Endothelial cell of coronary artery (primary cell): ENCODE measurements at places on chromosomes 16 and 17. TPM values are rescaled to one million over a fixed set of nuclear protein-coding genes. Genes with fewer than 3 reads are reported as not detected.

Gene PLLP
- 2.8 and 7.4 TPM in 2 replicates for total RNA-seq

Gene KRT20
- not detected in 2 replicates for total RNA-seq

Gene MYH4
- not detected in 2 replicates for total RNA-seq

Gene ANKRD40CL
- total RNA-seq, result not detected in 2 replicates

Gene ZFP1
- 7.9 and 9.5 TPM in 2 replicates for total RNA-seq

Gene CLEC18C
- total RNA-seq, result 0.19 TPM in 1 of 2 replicates, not detected in the other

Gene KLHL10
- 0.18 TPM in 1 of 2 replicates, not detected in the other for total RNA-seq

Gene RPL38
- total RNA-seq, result 4,063 and 5,203 TPM in 2 replicates

Gene C16orf46
- total RNA-seq, result 0.18 and 0.47 TPM in 2 replicates

Gene KCNH6
- not detected in 2 replicates for total RNA-seq

Gene IRX6
- not detected in 2 replicates for total RNA-seq

Gene ACSM5
- not detected in 2 replicates for total RNA-seq

Gene NSMCE1
- 50.3 and 82.5 TPM in 2 replicates for total RNA-seq

Gene DNAI2
- not detected in 2 replicates for total RNA-seq

Gene SOX8
- 0.28 and 0.45 TPM in 2 replicates for total RNA-seq

Gene FBXW10
- total RNA-seq, result under 0.01 TPM in 1 of 2 replicates, not detected in the other

Gene ARSG
- total RNA-seq, result 1.1 and 1.5 TPM in 2 replicates

Gene TMEM235
- total RNA-seq, result 0.09 and 0.28 TPM in 2 replicates

Gene CRISPLD2
- 0.18 and 1.6 TPM in 2 replicates for total RNA-seq

Gene KRTAP4-8
- not detected in 2 replicates for total RNA-seq

Gene PABPN1L
- total RNA-seq, result not detected in 2 replicates

Gene PSMD3
- total RNA-seq, result 90.3 and 118 TPM in 2 replicates

Gene CD7
- total RNA-seq, result not detected in 2 replicates

Gene CFAP97D1
- total RNA-seq, result under 0.01 TPM in 1 of 2 replicates, not detected in the other

Gene COX10
- 8.5 and 8.8 TPM in 2 replicates for total RNA-seq

Gene PIRT
- total RNA-seq, result not detected in 2 replicates

Gene PRSS21
- not detected in 2 replicates for total RNA-seq

Gene TOM1L1
- total RNA-seq, result 3.1 and 19.7 TPM in 2 replicates

Gene LRRC45
- 15.3 and 21.4 TPM in 2 replicates for total RNA-seq

Gene ACE
- total RNA-seq, result 27.5 and 46.8 TPM in 2 replicates

Gene TPPP3
- total RNA-seq, result 0.18 and 0.28 TPM in 2 replicates

Gene SOCS7
- total RNA-seq, result 5.8 and 7.4 TPM in 2 replicates

Gene TIMM22
- total RNA-seq, result 14.2 and 17.4 TPM in 2 replicates

Gene CXCL16
- 1.3 and 1.4 TPM in 2 replicates for total RNA-seq

Gene BANP
- 15.3 and 20.9 TPM in 2 replicates for total RNA-seq

Gene HOXB3
- total RNA-seq, result 9.1 and 12.2 TPM in 2 replicates

Gene NPTX1
- 0.09 and 5.5 TPM in 2 replicates for total RNA-seq

Gene CD79B
- 1.1 TPM in 2 replicates for total RNA-seq

Gene NOG
- 3.2 and 4.4 TPM in 2 replicates for total RNA-seq

Gene GP1BA
- total RNA-seq, result not detected in 2 replicates

Gene KRTAP2-2
- total RNA-seq, result not detected in 2 replicates

Gene GNGT2
- total RNA-seq, result 1.3 and 1.7 TPM in 2 replicates

Gene SECTM1
- total RNA-seq, result 0.36 and 1.8 TPM in 2 replicates

Gene DNASE1L2
- 0.27 and 0.94 TPM in 2 replicates for total RNA-seq

Gene RPA1
- total RNA-seq, result 37.3 and 57.8 TPM in 2 replicates

Gene ARL5C
- total RNA-seq, result not detected in 2 replicates

Gene DBF4B
- 3.3 and 4.3 TPM in 2 replicates for total RNA-seq

Gene CLCN7
- 37.3 and 54.8 TPM in 2 replicates for total RNA-seq

Gene BEAN1
- not detected in 2 replicates for total RNA-seq

Gene RASL10B
- 0.19 and 0.27 TPM in 2 replicates for total RNA-seq

Gene TNS4
- not detected in 2 replicates for total RNA-seq

Gene CA7
- not detected in 2 replicates for total RNA-seq
